ENCODE measurements at places on chromosomes 6 and 20.

GRCh38 chr6:132261354-132261753 lies 139.9 kb downstream of the MOXD1 start:
- H3K27ac ChIP-seq, result no peak overlapping the region
- no peak overlapping the region for H3K4me3 ChIP-seq

- no peaks in the 10 kb centered on the region for H3K27me3 ChIP-seq
- no peak overlapping the region for H3K4me3 ChIP-seq
- peaks cover 36% of the 10 kb centered on the region for H3K4me1 ChIP-seq
- peaks cover 3% of the 10 kb centered on the region for H3K36me3 ChIP-seq
These were observed 526.6 kb upstream of the ARID1B start for GRCh38 chr6:156250593-156250992.

DNA sequence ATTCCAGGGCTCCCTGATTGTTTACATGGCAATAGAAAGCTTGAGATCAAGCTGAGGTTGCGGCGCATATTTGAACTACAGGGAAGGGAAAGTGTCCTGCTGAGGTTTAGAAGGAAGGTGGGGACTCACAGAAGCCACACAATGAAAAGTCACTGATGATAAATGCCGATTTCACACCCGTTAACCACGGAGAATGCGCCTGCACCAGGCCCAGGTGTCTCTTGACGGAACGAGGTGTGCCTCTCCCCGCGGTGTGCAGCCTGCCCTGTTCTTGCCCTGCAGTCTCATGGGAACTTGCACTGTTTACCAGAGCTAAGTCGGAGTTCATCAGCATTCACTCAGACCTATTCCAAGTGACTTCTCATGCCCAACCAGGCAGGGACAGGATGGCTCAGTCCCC lies 90.3 kb downstream of the LY86 start:
- no peak overlapping the region for H3K4me3 ChIP-seq
- H3K4me1 ChIP-seq, result peaks cover 12% of the 10 kb centered on the region
- peaks cover 9% of the 10 kb centered on the region for H3K27me3 ChIP-seq
- no peak overlapping the region for H3K27ac ChIP-seq

DNA sequence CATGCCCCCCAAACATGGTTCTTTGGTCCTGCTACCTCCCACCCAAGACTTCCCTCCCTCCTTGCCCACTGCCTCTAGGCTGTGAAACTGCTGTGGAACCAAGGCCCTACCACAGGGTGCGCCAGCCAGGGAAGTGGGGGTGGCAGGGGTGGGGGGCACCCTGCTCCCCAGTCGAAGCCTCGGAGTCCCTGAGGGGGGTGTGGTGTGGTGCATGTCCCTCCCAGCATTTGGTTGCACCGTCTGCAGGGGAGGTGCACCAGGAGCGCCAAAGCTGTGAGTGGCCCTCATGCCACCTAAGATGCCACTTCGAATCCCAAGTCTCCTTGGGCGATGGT lies 1.8 kb downstream of the RGS19 start:
- H3K27ac ChIP-seq, result peak overlapping the region; percentile 91
- H3K36me3 ChIP-seq, result peaks cover 39% of the 10 kb centered on the region
- H3K4me1 ChIP-seq, result peaks cover 37% of the 10 kb centered on the region

DNA sequence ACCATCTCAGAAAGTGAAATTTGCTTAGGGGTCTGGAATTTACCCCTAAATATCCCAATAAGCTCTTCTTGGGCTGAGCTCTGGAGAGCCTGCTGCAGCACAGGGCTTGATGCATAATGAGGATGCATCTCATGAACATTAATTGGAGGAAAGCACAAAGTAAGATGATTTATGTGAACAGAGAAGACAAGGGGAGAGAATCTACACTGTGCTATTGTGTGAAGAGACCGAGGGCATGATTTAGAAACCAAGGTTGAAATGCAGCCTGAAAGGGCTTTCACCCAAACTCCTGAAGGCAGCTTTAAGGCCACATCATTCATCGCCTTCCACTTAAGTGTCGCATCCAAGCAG lies 27.8 kb upstream of the GPR63 start:
- H3K36me3 ChIP-seq, result no peaks in the 10 kb centered on the region
- H3K4me3 ChIP-seq, result no peak overlapping the region
- peaks cover 42% of the 10 kb centered on the region for H3K27me3 ChIP-seq
- no peak for DNase-seq
- no peak overlapping the region for H3K27ac ChIP-seq

GRCh38 chr20:17992224-17992637 lies 23.4 kb downstream of the MGME1 start:
- peak overlapping the region; percentile 92 for H3K27ac ChIP-seq
- peaks cover under 1% of the 10 kb centered on the region for H3K27me3 ChIP-seq
- peaks cover 44% of the 10 kb centered on the region for H3K36me3 ChIP-seq

DNA sequence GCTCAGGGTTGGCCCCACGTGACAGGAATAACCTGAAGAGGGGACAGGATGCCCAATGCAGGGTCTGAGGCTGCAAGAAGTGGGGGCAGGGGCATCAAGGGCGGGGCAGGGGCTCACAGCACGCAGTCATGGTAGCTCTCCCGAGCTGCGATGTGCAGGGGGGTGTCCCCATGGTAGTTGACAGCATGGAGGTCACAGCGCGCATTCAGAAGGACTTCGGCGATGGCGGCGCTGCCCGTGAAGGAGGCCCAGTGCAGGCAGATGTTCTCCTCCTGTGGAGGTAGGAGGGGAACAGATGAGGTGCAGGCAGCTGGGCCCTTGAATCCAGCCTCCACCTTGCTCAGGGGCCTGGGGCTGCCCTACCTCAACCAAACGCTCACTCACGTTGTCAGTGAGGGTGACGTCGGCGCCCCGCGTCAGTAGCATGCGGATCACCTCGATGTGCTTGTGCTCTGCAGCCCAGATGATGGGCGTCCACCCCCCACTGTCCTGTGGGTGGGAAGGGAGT lies 5.8 kb upstream of the SLC44A4 start:
- no peak for DNase-seq
- H3K36me3 ChIP-seq, result peaks cover 98% of the 10 kb centered on the region
- no peak overlapping the region for H3K4me3 ChIP-seq
- no peaks in the 10 kb centered on the region for H3K4me1 ChIP-seq
- no peak overlapping the region for H3K27ac ChIP-seq

- DNase-seq, result no peak
- no peak overlapping the region for H3K4me3 ChIP-seq
- peaks cover 46% of the 10 kb centered on the region for H3K4me1 ChIP-seq
- no peaks in the 10 kb centered on the region for H3K27me3 ChIP-seq
- no peak overlapping the region for H3K27ac ChIP-seq
These were observed 31.4 kb downstream of the RALGAPA2 start for GRCh38 chr20:20680991-20681508.

DNA sequence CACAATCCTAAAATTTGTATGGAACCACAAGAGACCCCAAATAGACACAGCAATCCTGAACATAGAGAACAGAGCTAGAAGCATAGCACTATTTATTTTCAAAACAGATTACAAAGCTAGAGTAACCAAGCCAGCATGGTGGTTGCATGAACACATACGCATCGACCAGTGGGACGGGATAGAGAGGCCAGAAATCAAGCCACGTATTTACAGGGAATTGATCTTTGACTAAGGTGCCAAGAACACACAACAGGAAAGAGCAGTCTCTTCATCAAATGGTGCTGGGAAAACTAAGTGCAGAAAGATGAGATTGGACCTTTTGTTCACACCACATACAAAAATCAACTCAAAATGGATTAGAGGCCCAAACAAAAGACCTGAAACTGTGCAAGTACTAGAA lies 21.1 kb downstream of the TTLL2 start:
- no peak overlapping the region for H3K4me3 ChIP-seq
- peaks cover 15% of the 10 kb centered on the region for H3K4me1 ChIP-seq
- no peaks in the 10 kb centered on the region for H3K36me3 ChIP-seq
- DNase-seq, result no peak
- peaks cover 35% of the 10 kb centered on the region for H3K27me3 ChIP-seq
- no peak overlapping the region for H3K27ac ChIP-seq

- H3K4me1 ChIP-seq, result no peaks in the 10 kb centered on the region
- H3K27ac ChIP-seq, result no peak overlapping the region
- peaks cover 3% of the 10 kb centered on the region for H3K27me3 ChIP-seq
These were observed 132.7 kb upstream of the JAG1 start for GRCh38 chr20:10806539-10806938.

GRCh38 chr20:33475381-33476152 lies 14.3 kb upstream of the CBFA2T2 start:
- H3K27ac ChIP-seq, result no peak overlapping the region
- no peaks in the 10 kb centered on the region for H3K4me1 ChIP-seq
- H3K36me3 ChIP-seq, result no peaks in the 10 kb centered on the region
- no peaks in the 10 kb centered on the region for H3K27me3 ChIP-seq

GRCh38 chr6:97666889-97667288 lies 383.9 kb upstream of the MMS22L start:
- H3K27ac ChIP-seq, result no peak overlapping the region
- no peak overlapping the region for H3K4me3 ChIP-seq
- no peaks in the 10 kb centered on the region for H3K27me3 ChIP-seq

DNA sequence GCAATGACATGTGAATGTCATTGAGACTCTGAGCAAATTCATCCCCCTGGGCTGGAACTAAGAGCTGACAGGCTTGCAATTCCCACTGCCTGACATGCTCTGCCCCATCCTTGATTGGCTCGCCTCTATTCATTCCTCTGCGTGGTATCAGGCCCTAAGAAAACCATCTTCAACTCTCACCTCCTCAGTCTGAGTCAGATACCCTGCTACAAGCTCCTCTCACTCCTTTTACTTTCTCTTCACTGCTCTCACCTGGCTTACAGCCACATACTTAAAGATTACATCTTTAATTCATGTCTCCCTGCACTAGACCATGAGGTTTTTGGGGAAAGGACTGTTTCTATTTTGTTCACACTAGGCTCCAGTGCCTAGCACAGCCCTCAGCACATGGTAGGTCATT lies 131.6 kb downstream of the KIF6 start:
- H3K36me3 ChIP-seq, result no peaks in the 10 kb centered on the region
- H3K4me1 ChIP-seq, result no peaks in the 10 kb centered on the region
- no peak overlapping the region for H3K4me3 ChIP-seq
- no peak overlapping the region for H3K27ac ChIP-seq
- DNase-seq, result no peak
- peaks cover 27% of the 10 kb centered on the region for H3K27me3 ChIP-seq

DNA sequence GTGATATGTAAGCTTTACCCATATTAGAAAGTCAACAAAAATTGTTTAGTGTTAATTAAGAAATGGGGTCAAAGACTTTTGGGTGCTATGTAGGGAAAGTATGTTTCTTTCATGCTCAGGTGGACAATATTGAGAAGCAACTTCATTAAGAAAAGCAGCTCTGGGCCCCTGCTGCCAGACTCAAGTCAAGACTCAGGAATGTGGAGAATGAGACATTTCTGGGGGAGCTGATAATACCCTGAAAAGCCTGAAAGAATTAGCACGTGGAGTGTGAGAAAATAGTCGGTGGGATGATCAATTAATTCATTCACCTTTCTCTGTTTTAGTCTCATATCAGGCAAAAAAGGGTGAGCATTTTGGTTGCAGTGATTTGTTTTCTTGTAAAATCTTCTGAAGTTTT lies 175.1 kb upstream of the IMPG1 start:
- no peak for DNase-seq
- no peak overlapping the region for H3K4me3 ChIP-seq
- H3K4me1 ChIP-seq, result no peaks in the 10 kb centered on the region
- H3K27ac ChIP-seq, result no peak overlapping the region
- no peaks in the 10 kb centered on the region for H3K27me3 ChIP-seq

DNA sequence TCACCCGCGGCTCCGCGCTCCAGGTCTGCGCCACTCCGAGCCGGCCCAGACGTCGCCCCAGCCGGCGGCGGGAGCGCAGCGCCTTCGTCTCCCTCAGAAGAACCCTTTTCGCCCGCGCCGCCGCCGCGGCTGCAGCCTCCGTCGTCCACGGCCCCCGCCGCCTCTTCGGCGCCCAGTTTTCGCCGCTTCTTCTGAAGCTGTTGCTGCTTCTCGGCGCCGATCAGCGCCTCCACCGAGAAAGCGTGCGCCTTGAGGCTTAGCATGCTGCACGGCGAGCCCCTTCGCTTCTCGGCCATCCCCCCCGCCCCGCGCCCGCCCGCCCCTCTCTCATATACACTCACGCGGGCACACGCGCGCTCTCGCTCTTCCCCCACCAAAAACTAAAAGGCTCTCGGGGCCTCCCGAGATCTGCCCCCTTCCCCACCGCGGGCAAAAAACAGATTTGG lies 489 bp downstream of the TBX18 start:
- H3K4me1 ChIP-seq, result peaks cover 10% of the 10 kb centered on the region
- peaks cover 3% of the 10 kb centered on the region for H3K36me3 ChIP-seq
- H3K27me3 ChIP-seq, result peaks cover 74% of the 10 kb centered on the region
- peak overlapping the region; percentile 68 for H3K27ac ChIP-seq
- H3K4me3 ChIP-seq, result peak overlapping the region; percentile 61

DNA sequence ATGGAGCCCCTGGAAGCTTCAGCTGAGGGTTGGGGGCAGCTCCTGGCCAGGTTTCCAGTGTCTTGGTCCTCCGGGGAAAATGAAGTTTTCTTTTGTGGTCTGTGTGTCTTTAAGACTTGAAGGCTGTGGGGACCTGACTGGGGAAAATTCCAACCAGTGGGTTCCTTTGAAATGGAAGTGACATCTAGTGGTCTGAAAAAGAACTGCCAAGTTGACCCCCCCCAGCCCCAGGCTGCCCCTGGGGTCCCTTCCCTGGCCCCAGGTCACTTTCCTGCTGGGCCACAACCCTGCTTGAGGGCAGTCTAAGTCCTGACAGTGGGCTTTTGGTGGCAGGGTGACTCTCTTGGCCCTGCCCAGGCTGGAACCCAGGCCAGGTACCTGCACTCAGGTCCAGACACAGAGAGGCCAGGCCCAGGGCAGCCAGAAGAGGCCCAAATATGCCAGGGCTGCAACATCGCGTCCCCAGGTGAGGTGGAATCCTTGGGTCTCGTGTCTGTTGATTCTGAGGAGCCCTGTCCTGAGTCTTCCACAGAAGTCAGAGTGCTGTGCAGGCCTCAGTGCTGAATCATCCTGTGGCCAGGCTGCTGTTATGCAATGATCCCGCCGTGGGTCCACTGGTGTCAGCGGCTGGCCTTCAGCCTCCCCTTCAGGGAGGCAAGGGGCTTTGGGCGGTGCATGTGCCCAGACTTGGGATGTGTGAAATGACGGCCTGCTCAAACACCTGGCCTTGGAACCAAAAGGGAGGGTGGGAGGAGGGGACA lies 68.4 kb downstream of the VEGFA start:
- H3K36me3 ChIP-seq, result no peaks in the 10 kb centered on the region
- no peaks in the 10 kb centered on the region for H3K27me3 ChIP-seq
- no peak overlapping the region for H3K4me3 ChIP-seq
- no peak overlapping the region for H3K27ac ChIP-seq
- no peak for DNase-seq

- H3K27ac ChIP-seq, result no peak overlapping the region
- H3K4me1 ChIP-seq, result no peaks in the 10 kb centered on the region
- no peaks in the 10 kb centered on the region for H3K36me3 ChIP-seq
- no peak for DNase-seq
- H3K4me3 ChIP-seq, result no peak overlapping the region
These were observed 33.3 kb downstream of the TNFRSF21 start for GRCh38 chr6:47276377-47276776.

DNA sequence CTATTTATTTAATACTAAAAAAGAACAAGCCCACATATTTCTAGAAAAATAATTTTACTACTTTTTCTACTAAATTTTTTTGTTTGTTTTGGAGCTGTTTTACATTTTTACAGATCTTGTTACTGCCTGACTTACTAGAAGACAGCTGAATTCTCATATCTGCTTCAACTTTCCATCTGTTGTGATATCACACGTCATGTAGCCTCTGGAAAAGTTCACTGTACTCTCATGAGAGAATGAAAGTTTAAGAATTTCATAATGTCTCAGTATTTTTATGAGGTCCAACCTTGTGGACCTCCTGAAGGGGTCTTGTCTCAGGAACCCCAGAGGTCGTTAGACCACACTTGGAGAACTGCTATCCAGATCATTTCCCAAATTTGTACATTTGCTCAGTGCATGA lies 81.7 kb upstream of the MTHFD1L start:
- H3K27me3 ChIP-seq, result peaks cover 2% of the 10 kb centered on the region
- H3K36me3 ChIP-seq, result no peaks in the 10 kb centered on the region
- H3K4me1 ChIP-seq, result no peaks in the 10 kb centered on the region
- DNase-seq, result no peak

- no peaks in the 10 kb centered on the region for H3K27me3 ChIP-seq
- H3K27ac ChIP-seq, result no peak within 1 kb of the TSS
- H3K36me3 ChIP-seq, result peaks cover 37% of the 10 kb centered on the region
- no peak within 1 kb of the TSS for H3K4me3 ChIP-seq
- DNase-seq, result peak; percentile 96
- H3K4me1 ChIP-seq, result peaks cover 29% of the 10 kb centered on the region
These were observed at the start of the genes POLR1C and YIPF3 for GRCh38 chr6:43516697-43517504. TSS of gene POLR1C (plus strand) at chr6:43517089. CDS start at chr6:43517110, 21 bp downstream. TSS of gene YIPF3 (minus strand) at chr6:43516926. CDS start at chr6:43516807, 119 bp downstream.

All from activated T-cell treated with anti-CD3 and anti-CD28 coated beads, Interleukin-2, amount 50 U/mL, for 24 hours (primary cell).